ENCODE measurements at places on chromosomes 4 and X.

DNA sequence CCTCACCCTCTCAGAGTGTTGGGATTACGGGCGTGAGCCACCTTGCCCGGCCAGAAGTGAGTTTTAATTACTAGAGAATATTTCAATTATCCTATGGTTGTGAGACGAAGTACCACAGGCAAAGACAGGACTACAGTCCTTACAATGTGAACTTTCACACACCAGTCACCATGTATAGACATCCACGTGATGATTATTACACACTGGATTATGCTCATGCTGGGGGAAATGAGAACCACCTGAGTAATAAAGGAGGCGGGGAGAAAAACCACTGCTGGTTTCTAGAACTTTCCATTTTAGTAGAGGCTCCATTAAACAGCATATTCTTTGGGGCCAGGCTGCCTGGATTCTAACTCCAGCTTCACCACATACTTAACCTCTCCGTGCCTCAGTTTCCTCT lies 42.5 kb upstream of the TLR2 start:
- DNase-seq = no peak

- DNase-seq = no peak
Observed at GRCh38 chrX:46961097-46961496, 48.9 kb downstream of the JADE3 start.

DNA sequence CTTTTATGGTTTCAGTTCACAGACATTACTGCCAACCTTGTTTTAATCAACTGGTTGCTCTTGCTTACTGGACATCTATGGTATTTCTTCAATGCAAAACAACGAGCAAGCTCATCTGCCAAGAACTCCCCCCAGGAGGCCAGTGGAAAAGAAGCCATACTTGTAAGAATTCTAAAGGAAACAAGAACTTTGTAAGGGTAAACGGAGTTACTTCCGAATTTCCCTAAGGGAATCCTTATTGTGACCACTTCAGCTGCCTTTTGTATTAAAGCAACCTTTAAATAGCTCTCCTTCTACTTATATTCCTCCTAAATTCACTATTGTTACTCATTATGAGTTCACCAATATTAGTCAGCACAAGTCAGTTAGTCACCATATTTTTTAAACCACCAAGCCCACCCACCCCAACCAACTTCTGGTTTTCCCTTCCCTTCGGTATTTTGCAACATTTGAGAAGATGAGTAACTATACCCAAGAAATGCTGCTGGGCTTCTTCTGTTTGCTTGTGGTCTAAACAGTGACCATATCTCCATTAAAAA lies 602.8 kb upstream of the DIPK2B start:
- DNase-seq = no peak

DNA sequence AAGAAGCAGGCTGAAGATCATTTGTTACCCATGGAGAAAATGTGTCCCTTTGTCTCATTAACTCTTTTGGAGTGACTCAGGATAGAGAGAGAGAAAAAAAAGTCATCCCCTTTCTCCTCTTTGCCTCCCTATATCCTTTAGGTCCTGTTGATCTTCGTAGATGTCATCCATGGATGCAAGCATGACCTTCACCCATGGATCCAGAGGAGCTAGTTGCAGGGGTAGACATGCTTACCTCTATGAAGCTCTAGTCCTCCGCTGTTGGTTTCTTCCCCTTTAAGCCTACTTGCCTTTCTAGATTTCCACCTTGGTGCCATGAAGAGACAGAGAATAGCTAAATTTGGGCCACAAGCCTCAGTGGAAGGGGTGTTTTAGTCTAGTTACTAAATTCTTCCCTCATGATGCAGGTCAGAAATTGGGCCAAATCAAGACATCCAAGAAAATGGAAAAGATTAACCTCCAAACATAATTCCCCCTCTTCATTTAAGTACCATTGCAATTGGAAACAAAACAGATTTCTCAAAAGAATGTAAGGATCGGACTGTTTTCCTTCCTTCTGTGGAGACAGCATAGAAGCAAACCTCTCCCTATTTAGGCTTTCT lies 178.4 kb downstream of the TECRL start:
- no peak for DNase-seq

- DNase-seq = no peak
Observed at GRCh38 chr4:21915761-21916160, 32.8 kb downstream of the KCNIP4 start.

- DNase-seq = no peak
Observed at GRCh38 chr4:3449574-3450534, 8.1 kb downstream of the HGFAC start.

DNA sequence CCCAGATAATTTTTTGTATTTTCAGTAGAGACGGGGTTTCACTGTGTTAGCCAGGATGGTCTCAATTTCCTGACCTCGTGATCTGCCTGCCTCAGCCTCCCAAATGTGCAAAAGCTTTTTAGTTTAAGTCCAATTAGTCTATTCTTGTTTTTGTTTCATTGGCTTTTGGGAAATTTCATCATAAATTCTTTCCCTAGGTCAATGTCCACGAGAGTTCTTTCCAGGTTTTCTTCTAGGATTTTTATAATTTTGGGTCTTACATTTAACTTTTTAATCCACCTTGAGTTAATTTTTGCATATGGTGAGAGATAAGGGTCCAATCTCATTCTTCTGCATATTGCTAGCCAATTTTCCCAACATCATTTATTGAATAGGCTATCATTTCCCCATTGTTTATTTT lies 36.3 kb upstream of the PDLIM5 start:
- DNase-seq = no peak

DNA sequence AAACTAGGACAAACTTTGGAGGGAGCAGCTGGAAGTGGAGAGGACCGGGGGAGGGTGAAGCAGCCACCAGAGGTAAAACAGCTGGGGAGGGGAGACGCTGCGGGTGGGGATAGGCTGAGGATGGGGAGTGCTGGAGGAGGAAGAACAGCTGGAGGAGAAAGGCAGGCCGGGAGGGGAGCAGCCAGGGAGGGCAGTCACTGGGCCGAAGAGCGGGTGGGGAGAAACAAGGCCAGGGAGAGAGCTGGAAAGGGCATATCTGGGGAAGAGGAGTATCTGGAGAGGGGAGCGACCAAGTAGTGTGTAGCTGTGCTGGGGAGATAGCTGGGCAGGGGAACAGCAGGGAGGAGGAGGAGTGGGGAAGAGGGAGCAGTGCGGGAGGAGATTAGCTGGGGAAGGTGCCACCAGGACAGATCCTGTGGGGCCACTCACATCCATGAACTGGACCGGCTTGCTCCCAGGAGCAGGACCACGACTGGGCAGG lies 2.7 kb downstream of the SLC38A5 start:
- DNase-seq = no peak

- no peak for DNase-seq
Observed at GRCh38 chr4:112120021-112120420, 25.2 kb upstream of the FAM241A start.

GRCh38 chr4:31084806-31085416 lies 364.7 kb downstream of the PCDH7 start:
- no peak for DNase-seq

Data from body of pancreas (tissue), 4 donors.